ENCODE measurements at places on chromosomes 4 and X. TPM values are rescaled to one million over a fixed set of nuclear protein-coding genes. Genes with fewer than 3 reads are reported as not detected.
A peak's percentile ranks its signal among the peaks of the same experiment; 100 is the strongest.

Gene MMRN1
- not detected for total RNA-seq

Gene RGN
- total RNA-seq: 0.33 TPM

Gene MAGEC2
- total RNA-seq: not detected

Gene C1QTNF7
- total RNA-seq: not detected

Gene RS1
- total RNA-seq: not detected

- no peaks in the 10 kb centered on the region for H3K27me3 ChIP-seq
- no peaks in the 10 kb centered on the region for H3K4me1 ChIP-seq
- H3K36me3 ChIP-seq: no peaks in the 10 kb centered on the region
Observed at GRCh38 chr4:111952688-111953087, 192.6 kb upstream of the FAM241A start.

- H3K4me1 ChIP-seq: no peaks in the 10 kb centered on the region
- DNase-seq: no peak
- H3K36me3 ChIP-seq: no peaks in the 10 kb centered on the region
- H3K27me3 ChIP-seq: no peaks in the 10 kb centered on the region
Observed at GRCh38 chr4:26458157-26458561, 32.1 kb downstream of the CCKAR start.

GRCh38 chrX:65196758-65197360 lies 220.6 kb upstream of the ZC4H2 start:
- H3K27ac ChIP-seq: no peak overlapping the region
- H3K27me3 ChIP-seq: no peaks in the 10 kb centered on the region
- DNase-seq: no peak
- no peak overlapping the region for H3K4me3 ChIP-seq
- no peaks in the 10 kb centered on the region for H3K4me1 ChIP-seq
- H3K36me3 ChIP-seq: no peaks in the 10 kb centered on the region

DNA sequence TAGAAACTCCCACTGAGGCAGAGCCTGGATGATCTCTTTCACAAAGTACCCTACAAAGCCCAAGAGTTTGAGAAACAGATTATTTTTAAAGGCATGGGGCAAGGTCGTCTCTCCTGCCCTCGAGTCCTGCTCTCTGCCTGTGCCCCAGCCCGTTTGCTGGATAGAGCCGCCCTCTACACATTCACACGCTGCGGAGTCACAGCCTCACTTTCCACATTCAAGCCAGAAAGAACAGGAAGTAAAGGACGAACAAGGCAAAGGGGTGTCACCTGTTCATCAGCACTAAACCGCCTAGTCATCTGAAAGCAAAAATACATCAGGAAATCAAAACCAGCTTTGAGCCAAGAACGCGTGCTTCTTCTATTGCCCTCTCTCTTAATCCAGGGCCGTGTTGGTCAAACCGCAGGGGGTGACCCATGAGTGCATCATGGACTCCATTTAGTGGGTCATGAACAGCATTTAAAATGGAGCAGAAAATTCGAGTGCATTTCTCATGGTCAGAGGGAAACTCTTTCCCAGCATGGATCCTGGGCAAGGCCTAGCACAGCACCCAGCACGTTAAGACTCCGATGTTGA lies 83.4 kb downstream of the PHKA2 start:
- no peaks in the 10 kb centered on the region for H3K27me3 ChIP-seq
- DNase-seq: no peak
- no peaks in the 10 kb centered on the region for H3K4me1 ChIP-seq
- H3K27ac ChIP-seq: no peak overlapping the region
- H3K36me3 ChIP-seq: no peaks in the 10 kb centered on the region

DNA sequence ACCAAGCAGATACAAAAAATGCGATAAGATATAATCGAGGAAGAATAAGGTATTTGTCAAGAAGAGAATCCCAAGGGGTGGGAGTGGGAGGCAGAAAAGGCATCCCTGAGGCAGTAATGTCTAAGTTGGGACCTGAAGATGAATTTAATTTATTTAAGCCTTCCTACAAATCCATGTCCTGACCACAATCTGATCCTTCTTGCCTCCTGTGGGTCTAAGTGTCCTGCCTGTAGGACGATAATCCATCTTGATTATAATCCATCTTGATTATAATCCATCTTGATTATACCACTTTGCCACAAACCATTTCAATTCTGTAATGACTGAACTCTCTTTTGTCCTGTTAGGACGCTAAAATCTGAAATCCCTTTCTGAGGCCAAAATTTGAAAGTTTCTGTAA lies 130.2 kb downstream of the COL25A1 start:
- H3K27ac ChIP-seq: no peak overlapping the region
- H3K4me1 ChIP-seq: no peaks in the 10 kb centered on the region
- DNase-seq: no peak

DNA sequence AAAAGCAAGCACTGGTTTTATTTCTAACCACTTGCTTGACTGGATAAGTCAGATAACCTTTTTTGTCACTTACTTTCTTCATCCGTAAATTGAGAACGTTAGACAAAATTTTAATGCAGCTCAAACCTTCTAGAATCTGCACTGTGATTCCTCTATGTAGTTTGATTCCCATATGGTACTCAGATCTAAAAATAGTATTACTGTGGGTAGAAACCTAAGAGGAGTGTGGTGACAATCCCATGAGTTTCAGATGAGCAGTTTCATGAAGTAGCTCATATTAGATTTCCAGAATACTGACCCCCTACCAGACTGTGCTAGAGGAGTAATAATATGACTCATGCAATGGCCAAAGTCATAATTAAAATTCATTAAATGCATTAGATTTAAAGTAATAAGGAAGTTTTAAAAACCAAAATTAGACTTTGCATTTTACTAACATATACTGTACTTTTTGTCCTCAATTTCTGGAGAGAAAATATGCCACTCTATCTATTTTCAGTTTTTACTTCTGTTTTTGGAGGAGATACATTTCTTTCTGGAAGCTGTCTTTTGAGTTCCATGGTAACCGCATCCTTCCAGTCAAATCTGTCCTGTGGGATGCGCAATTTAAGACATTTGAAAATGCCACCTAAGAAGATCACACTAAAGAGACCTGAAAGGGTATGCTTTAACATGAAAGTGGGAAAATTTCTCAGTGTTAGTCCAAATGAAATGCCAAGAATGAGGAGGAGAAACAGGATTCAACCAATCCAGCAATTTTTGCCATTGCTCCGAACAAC lies 64.1 kb upstream of the GPM6A start:
- no peaks in the 10 kb centered on the region for H3K27me3 ChIP-seq
- H3K4me1 ChIP-seq: no peaks in the 10 kb centered on the region

GRCh38 chr4:145805490-145805889 lies 125.5 kb downstream of the C4orf51 start:
- DNase-seq: peak; percentile 38
- H3K4me3 ChIP-seq: no peak overlapping the region
- peaks cover 3% of the 10 kb centered on the region for H3K36me3 ChIP-seq
- H3K27me3 ChIP-seq: no peaks in the 10 kb centered on the region
- H3K4me1 ChIP-seq: peaks cover 23% of the 10 kb centered on the region

- DNase-seq: no peak
- H3K4me1 ChIP-seq: no peaks in the 10 kb centered on the region
- H3K36me3 ChIP-seq: no peaks in the 10 kb centered on the region
- H3K4me3 ChIP-seq: no peak overlapping the region
- H3K27me3 ChIP-seq: no peaks in the 10 kb centered on the region
- no peak overlapping the region for H3K27ac ChIP-seq
Observed at GRCh38 chrX:79176028-79176427, 31.5 kb downstream of the GPR174 start.

GRCh38 chrX:16946971-16947562 lies 609 bp downstream of the REPS2 start:
- H3K4me1 ChIP-seq: peaks cover 32% of the 10 kb centered on the region
- H3K4me3 ChIP-seq: peak overlapping the region; percentile 64
- H3K27ac ChIP-seq: no peak overlapping the region
- no peaks in the 10 kb centered on the region for H3K36me3 ChIP-seq

DNA sequence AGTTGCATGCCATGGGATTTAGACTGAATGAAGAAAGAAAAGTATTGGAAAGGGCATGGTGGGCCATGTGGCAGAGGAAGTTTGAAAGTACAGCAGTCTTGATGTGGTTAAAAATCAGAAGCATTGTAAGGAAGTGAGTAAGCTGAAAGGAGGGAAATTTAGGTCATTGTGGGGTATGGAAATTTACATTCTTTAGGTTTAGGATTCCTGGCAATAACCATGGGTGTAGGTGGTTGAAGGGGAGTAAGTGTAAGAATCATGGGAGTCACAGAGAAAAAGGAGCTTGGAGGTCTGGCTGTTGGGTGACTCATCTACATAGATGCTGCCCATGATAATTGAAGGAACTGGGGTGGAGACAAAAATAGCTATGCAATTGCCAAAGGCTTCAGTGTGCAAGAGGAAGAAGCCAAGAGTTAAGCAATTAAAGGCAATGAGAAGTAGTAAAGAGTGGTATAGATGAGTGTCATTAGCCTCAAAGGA lies 243.8 kb upstream of the LDB2 start:
- no peak for DNase-seq
- no peaks in the 10 kb centered on the region for H3K4me1 ChIP-seq
- no peaks in the 10 kb centered on the region for H3K36me3 ChIP-seq
- H3K27me3 ChIP-seq: no peaks in the 10 kb centered on the region
- no peak overlapping the region for H3K4me3 ChIP-seq

GRCh38 chrX:72080150-72080549 lies 51.6 kb downstream of the RTL5 start:
- peaks cover 10% of the 10 kb centered on the region for H3K27me3 ChIP-seq
- H3K27ac ChIP-seq: no peak overlapping the region
- H3K4me3 ChIP-seq: no peak overlapping the region
- H3K4me1 ChIP-seq: no peaks in the 10 kb centered on the region

DNA sequence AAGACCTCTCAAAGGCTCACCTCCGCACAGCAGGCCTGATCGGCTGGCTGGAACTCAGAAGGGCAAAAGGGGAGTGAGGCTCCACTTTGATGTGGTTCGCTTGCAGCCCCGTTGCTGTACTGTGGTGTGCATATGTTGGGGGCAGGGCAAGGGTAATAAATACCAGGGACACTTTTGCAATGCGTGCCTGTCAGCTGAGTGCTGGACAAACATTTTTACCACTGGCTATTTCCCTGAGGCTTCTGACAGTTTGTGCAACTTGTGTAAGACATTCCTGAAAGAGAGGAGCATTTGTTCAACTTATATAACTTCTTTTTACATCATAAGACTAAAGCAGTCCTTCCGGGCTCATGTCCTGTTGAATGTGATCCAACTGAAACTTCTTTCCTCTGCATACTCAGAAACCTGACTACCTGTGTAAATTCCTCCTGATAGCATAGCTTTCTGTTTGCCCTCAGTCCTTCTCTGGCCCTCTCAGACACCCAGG lies 82.3 kb downstream of the SPRY1 start:
- peak; percentile 92 for DNase-seq
- no peaks in the 10 kb centered on the region for H3K36me3 ChIP-seq
- peak overlapping the region; percentile 21 for H3K4me3 ChIP-seq
- no peaks in the 10 kb centered on the region for H3K27me3 ChIP-seq

- no peak overlapping the region for H3K4me3 ChIP-seq
- H3K36me3 ChIP-seq: no peaks in the 10 kb centered on the region
- no peak overlapping the region for H3K27ac ChIP-seq
Observed at GRCh38 chr4:81565142-81565870, 93.6 kb upstream of the RASGEF1B start.

DNA sequence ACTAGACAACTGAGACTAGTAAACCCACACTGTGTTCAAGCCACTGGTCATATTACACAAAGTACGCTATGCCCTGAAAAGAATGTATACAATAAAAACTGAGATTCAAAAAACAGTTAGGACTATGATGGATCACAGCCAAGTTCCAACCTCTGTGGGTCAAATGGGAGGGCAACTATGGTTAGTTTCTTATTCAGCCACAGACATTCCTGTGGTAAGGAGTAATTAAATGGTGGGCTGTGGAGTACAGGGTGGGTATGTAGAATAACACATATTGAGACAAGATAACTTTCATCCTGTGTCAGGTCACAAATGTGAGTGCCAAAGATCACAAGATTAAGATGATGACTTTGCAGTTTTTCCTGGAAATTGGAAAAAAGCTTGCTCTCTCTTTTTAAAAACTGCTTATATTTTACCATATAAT lies 167.2 kb downstream of the NPNT start:
- H3K4me1 ChIP-seq: peaks cover 15% of the 10 kb centered on the region
- no peaks in the 10 kb centered on the region for H3K36me3 ChIP-seq
- no peak overlapping the region for H3K4me3 ChIP-seq
- DNase-seq: no peak

- no peaks in the 10 kb centered on the region for H3K4me1 ChIP-seq
- no peak overlapping the region for H3K4me3 ChIP-seq
- DNase-seq: no peak
- H3K27me3 ChIP-seq: no peaks in the 10 kb centered on the region
Observed at GRCh38 chr4:29581457-29581856, 1138.7 kb upstream of the PCDH7 start.

- no peaks in the 10 kb centered on the region for H3K4me1 ChIP-seq
- no peaks in the 10 kb centered on the region for H3K36me3 ChIP-seq
- H3K4me3 ChIP-seq: no peak overlapping the region
- no peak for DNase-seq
Observed at GRCh38 chr4:173367285-173367684, 3.5 kb upstream of the SAP30 start.

DNA sequence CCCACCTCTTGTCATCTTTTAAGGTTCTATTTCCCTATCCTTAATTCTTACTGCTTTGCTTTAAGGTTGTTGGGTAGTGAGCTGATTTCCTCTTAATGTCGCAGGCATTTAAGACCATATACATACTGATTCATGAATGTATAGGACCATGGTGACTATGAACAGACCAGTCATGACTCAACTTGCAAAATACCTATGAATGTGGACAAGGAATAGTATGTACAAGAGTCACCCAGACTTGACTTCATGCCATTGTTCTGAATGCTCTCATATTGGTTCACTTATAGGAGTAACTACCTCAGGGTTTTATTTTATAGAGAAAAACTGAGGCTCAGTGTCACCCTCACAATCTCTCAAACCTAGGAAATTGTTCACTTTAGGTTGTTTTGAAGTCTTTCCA lies 44.3 kb downstream of the CCNG2 start:
- no peaks in the 10 kb centered on the region for H3K27me3 ChIP-seq
- H3K27ac ChIP-seq: peak overlapping the region; percentile 68
- no peaks in the 10 kb centered on the region for H3K36me3 ChIP-seq
- H3K4me1 ChIP-seq: peaks cover 23% of the 10 kb centered on the region

GRCh38 chr4:184268584-184269160 lies 51.0 kb upstream of the ENPP6 start:
- no peak for DNase-seq
- no peaks in the 10 kb centered on the region for H3K36me3 ChIP-seq

- no peaks in the 10 kb centered on the region for H3K27me3 ChIP-seq
- H3K4me1 ChIP-seq: peaks cover 16% of the 10 kb centered on the region
- H3K4me3 ChIP-seq: no peak overlapping the region
- H3K27ac ChIP-seq: no peak overlapping the region
- no peak for DNase-seq
Observed at GRCh38 chrX:2385224-2385623, 115.6 kb downstream of the DHRSX start.

GRCh38 chr4:157052429-157053040 lies 23.4 kb upstream of the GLRB start:
- H3K27me3 ChIP-seq: no peaks in the 10 kb centered on the region
- H3K4me1 ChIP-seq: no peaks in the 10 kb centered on the region
- no peaks in the 10 kb centered on the region for H3K36me3 ChIP-seq
- H3K4me3 ChIP-seq: no peak overlapping the region

DNA sequence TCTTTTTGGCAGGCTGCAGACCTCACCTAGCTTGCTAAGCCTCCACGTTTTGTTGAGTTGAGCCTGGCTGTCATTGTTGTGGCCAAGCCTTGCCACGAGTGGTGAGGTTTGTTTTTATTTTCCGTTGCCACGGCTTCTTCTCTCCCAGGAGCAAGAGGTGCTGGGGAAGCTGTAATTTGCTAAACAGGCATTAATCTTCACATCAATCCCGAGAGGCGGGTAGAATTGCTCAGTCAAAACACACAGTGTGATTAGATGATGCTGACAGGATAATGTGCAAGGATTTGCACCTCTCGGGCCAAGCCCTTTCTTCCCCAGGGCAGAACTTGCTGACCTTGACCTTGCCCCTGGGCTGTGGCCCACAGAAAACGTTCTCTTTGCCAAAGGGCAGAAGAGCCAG lies 72.2 kb upstream of the ATP6AP2 start:
- no peaks in the 10 kb centered on the region for H3K27me3 ChIP-seq
- no peaks in the 10 kb centered on the region for H3K36me3 ChIP-seq
- no peak for DNase-seq
- no peak overlapping the region for H3K4me3 ChIP-seq
- no peaks in the 10 kb centered on the region for H3K4me1 ChIP-seq
- no peak overlapping the region for H3K27ac ChIP-seq
